Right lobe of liver (tissue), 6 donors: ENCODE measurements at places on chromosomes 6 and 20. TPM values are rescaled to one million over a fixed set of nuclear protein-coding genes. Genes with fewer than 3 reads are reported as not detected.

DNA sequence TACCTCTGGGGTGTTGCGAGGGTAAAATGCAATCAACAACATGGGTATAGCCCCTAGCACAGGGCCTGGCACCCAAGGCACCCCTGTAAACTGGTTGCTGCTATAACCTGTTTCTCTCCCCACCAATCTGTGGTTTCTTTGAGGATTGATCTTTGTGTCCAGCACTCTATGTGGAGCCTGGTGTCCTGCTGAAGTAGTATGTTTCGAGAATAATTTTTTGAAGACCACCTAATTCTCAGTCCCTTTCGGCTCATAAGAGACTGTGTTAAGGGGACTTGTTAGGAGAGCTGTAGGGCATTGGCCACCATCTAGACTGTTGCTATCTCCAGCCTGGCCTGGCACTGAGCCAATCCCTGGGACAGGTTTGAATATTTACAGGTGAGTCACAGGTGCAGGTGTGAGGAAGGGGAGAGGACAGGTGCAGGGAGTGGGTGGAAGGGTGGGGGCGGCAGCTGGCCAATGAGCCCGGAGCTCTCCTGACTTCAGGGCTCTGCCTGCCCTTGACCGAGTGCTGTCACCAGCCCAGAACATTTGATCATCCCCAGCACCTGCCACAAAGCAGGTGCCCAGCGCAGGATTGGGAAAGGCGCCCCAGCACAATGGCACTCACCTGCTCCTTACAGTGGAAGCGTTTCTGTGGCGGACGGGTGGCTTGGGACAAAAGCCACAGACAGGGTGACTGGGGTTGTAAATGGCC lies 8.1 kb upstream of the C20orf144 start:
- DNase-seq: no peak

- no peak for DNase-seq
These were observed 1.2 kb downstream of the CDC40 start for GRCh38 chr6:110181131-110182030.

DNA sequence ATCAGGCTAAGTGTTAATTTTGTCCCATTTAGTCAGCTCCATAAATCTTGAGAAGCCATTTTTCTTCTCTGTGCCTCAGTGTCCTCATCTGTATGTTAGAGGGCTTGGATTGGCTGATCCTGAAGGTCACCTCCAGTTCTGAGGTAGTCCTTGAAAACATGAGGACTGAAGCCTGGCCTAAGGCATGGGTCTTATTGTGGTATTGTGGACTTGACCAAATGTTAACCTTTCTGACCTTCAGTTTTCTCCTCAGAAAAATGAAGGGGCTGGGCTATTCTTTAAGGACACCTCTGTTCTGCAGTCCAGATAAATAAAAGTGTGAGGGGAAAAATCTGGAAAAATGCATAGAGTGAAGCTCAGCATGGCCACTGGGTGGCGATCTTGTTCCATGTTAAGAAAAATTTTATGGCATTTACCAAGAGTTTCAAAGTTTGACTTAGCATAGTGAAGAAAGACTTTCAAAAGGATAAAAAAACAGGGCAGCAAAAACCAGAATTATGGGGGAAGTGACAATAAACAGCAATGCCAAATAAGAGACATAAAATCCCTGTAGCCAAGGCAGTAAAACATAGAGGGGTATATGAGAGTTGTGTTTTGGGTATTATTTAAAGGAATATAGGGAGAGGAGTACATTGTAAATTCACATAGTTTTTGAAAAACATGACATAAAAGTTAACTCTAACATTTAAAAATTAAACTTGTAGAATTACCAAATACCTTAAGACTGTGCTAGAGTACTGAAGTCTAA lies 13.2 kb upstream of the TFB1M start:
- DNase-seq: peak; percentile 33

MUC22 gene
- total RNA-seq: not detected

DNA sequence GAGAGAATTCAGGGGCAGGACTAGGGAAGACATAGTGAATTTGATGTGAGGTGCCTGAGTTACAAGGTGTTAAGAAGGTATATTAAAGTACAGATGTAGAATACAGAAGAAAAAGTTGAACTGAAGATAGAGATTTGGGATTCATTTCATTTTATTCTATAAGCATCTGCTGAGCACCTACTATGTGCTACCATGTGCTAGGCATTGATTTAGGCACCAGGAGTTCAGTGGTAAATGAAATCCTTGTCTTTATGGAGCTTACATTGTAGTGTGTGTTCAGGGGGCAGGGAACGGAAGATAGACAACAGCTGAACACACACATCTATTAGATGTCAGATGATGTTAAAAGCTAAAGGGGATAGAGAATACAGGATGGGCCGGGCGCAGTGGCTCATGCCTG lies 2.8 kb downstream of the RSPH9 start:
- DNase-seq: no peak

- no peak for DNase-seq
These were observed 25.3 kb downstream of the ZNF217 start for GRCh38 chr20:53568351-53568750.

DNA sequence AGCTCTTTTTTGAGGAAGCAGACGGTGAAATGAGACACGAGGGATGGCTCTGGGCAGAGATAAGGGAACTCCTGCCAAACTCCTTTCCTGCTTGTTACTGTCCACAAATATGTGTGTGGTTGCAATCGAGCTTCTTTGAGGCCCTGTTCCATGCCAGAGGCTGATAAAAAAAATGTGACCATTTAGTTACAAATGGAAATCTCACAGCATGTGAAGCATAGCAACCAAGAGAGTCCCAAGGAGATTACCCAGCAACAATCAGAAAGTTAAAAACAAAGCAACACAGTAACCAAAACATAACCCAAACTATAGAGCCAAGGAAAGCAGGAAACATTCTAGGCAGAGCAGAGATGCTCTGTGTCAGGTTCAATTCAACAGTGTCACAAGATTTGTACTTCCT lies 35.4 kb upstream of the HMGN3 start:
- DNase-seq: no peak

DNA sequence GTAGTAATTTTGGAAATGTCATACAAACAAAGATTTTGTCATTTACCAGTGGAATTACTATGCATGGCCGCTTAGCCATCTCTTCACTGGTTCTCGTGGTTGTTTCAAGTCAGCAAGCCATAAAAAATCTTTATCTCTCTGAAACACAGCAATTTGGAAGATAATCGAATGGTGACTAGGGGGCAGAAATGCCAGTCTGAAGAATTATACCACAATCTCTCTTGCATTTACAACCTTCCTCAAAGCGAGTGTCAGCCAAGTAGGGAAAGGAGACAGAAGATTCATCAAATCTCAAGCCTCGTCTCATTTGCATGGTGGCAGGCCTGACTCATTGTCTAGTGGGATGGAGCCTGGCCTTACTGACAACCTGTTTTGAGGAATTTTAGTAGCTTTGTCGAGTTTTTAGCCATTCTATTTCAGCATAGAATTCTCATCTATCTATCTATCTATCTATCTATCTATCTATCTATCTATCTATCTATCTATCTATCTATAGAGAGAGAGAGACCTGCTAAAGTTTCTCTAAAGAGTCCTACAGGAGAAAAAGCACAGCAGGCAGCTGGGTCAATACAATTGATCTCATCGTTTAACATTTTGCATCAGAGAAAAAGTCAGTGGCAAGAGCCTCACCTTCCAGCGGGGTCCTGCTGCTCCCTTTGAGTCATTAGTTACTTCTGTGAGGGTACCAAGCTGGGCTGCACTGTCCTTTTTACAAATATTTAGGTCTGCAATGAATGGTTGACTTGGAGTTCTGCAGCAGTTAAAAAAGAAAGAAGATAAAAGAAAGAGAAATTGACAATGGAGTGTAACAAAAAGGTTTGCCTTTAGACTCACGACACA lies 572.8 kb downstream of the TFAP2A start:
- DNase-seq: no peak

GRCh38 chr20:43744151-43744611 lies 17.4 kb upstream of the GTSF1L start:
- no peak for DNase-seq

DNA sequence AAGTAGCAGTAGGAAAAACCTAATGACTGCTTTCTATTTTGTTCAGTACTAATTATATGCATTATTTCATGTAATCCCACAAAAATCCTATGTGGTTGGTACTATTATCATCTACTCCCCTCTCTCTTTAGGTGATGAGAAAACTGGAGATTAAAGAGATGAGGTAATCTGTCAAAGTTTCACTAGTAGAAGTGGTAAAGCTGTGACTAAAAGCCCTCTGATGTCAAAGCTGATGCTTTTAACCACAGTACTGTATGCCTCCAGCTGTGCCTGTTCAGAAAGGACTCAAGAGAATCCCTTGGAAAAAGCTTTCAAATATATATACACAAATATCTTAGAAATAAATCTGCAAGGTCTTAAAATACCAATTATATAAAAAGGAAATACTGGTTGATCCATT lies 38.0 kb downstream of the PHIP start:
- DNase-seq: no peak

DNA sequence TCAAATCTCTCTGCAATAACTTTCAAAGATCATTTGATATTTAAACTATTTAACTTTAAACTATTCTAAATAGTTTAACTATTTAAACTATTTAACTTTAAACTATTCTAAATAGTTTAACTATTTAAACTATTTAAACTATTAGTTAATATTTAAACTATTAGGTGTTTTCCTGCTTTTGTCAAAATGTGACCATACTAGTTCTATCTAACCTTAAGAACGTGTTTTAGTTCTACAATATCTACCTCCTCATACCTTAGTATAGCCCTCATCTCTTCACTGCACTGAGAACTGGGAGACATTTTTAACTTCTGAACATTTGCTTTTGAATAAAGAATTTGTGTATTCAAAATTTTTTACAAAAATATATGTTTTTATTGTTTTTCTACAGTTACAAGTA lies 429.1 kb downstream of the ADGRB3 start:
- DNase-seq: no peak
